ENCODE measurements at places on chromosomes 7 and 10. TPM values are rescaled to one million over a fixed set of nuclear protein-coding genes. Genes with fewer than 3 reads are reported as not detected.

- peak; percentile 7 for DNase-seq
Measured at GRCh38 chr7:41029072-41029499, 673.8 kb downstream of the INHBA start.

DNA sequence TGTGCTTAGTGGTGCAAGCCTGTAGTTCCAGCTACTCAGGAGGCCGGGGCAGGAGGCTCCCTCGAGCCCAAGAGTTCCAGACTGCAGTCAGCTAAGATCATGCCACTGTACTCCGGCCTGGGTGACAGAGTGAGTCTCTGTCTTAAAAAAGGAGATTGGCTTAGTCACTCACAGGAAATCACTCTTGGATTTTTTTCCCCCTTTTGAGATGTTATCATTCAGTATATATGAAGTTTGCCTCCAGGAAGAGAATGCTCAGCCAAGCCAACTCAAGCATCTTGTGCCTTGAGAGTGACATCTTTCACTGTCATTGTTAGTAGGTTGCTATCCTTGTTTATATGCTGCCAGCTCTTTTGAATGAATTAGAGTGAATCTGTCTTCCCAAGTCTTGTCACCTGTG, 28.0 kb downstream of the NIPSNAP2 start:
- no peak for DNase-seq

- DNase-seq: peak; percentile 11
Measured at GRCh38 chr10:99329554-99330346, 594 bp downstream of the CNNM1 start.

GRCh38 chr7:42991913-42992591, 59.9 kb downstream of the MRPL32 start:
- DNase-seq: no peak

GRCh38 chr10:113539789-113540188, 13.1 kb upstream of the HABP2 start:
- no peak for DNase-seq

DNA sequence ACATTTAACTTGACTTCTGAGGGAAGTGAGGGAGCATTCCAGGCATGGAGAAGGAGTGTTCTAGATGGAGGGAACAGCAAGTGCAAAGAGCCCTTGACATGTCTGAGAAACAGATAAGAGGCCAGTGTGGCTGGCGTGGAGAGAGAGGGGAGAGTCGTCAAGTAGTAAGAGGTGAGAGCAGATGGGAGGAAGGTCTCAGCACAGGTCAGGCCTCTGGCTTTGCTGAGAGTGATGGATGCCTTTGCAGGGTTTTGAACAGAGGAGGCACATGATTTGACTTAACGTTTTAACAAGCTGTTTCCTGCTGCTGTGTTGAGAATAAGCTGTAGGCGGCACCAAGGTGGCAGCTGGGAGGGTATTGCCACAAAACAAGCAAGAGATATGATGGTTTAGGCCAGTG, 97.2 kb downstream of the KAT6B start:
- DNase-seq: no peak

DNA sequence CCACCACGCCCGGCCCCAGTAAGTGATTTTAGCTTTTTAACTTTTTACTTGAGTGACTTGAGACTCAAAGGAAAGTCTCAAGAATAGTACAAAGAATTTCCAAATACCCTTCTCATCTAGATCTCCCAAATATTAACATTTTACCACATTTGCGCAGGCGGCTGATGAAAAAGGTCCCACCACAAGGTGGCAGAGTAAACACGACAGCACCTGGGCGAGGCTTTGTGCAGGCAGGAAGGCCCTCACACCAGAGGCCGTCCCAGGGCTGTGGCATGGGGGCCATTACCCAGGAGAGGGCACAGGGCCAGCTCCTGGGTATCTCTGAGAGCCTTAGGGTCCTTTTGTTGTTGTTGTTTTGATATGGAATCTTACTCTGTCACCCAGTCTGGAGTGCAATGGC, 50.0 kb upstream of the WIPI2 start:
- peak; percentile 20 for DNase-seq

GRCh38 chr7:12550956-12551355, 19.6 kb upstream of the SCIN start:
- no peak for DNase-seq

- no peak for DNase-seq
Measured at GRCh38 chr10:58963101-58963534, 213.3 kb upstream of the PHYHIPL start.

DNA sequence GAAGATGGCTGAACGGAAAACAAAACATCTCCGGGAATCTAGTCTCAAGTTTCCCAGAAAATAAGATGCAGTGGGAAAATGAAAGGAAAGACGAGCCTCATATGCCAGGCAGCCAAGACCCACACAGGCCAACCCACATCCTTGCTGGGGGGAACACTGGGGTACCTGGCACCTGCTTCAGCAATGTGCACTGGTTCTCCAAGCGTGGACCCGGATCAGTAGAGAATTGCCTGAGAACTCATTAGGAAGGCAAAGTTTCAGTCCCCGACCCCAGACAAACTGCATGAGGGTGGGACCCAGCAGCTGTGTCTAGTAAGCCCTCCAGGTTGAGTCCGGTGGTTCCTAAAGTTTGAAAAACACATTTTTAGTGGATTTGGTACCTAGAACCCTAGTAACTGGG, 18.4 kb downstream of the FAM53B start:
- DNase-seq: no peak

DNA sequence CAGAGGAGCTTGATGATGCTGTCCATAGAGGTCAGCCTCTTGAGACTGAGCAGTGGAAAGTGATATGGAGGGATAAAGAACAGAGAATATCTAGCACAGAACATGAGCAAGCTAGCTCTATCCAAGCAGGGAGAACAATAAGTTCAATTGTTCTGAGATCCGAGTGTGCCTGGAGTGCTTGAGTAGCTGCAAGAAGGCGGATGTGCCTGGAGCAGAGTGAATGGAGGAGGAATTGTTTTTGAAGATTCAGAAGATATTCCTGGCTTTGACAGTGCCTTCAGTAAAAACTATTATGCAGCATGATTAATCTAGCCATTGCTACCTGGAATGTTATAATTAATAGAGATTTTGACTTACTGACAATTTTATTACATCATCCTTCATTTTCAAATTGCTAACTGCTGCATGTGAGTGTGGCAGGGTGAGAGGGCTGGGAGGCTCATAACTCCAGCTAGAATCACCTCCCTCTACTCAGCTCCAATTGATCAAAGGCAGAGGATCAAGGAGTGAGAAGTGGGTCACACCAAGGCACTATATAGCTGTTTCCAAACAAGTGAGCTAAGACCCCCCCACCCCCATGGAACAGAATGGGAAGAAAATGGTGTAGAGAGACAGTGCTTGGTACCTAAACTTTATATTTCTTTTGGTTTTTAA, 302.8 kb downstream of the ADRA2A start:
- DNase-seq: no peak

- DNase-seq: no peak
Measured at GRCh38 chr7:49483142-49483541, 290.3 kb upstream of the VWC2 start.

- no peak for DNase-seq
Measured at GRCh38 chr7:121069346-121070100, 81.0 kb downstream of the CPED1 start.

GRCh38 chr7:88041583-88041982, 107.5 kb downstream of the ADAM22 start:
- no peak for DNase-seq

Gene NEUROD6
- total RNA-seq: not detected

Gene THSD7A
- total RNA-seq: not detected

Gene GET4
- 34.9 TPM for total RNA-seq

Gene TACC2
- not detected for total RNA-seq

Gene XRCC2
- 13.2 TPM for total RNA-seq

Measured in activated T-cell treated with anti-CD3 and anti-CD28 coated beads, Interleukin-2, amount 50 U/mL, for 72 hours (primary cell).